Caco-2 (cell line): ENCODE measurements at places on chromosomes 12 and 14. TPM values are rescaled to one million over a fixed set of nuclear protein-coding genes. Genes with fewer than 3 reads are reported as not detected.

- no peak for DNase-seq
Observed at GRCh38 chr14:89588840-89589296, 171.8 kb upstream of the FOXN3 start.

DNA sequence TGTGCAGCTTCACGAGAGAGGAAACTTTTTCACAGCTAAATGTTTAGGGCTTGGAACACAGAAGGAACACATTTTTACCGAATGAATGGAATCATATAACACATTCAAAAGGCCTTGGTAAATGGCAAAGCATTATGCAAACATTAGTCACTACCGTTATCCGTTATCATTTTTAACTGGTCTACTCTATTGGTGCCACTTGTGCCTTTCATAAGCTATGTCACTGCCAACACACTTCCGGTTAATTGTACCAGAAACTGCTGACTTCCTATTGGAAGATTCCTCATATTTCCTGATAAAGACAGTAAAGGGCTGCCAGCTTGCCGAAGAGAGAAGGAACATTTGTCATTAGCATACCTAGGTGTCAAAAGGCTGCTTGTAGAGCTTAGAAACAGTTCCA lies 169.2 kb downstream of the APAF1 start:
- no peak for DNase-seq

GRCh38 chr14:81087230-81087629 lies 131.8 kb downstream of the TSHR start:
- no peak for DNase-seq

- DNase-seq, result no peak
Observed at GRCh38 chr12:22744197-22744596, 119.2 kb downstream of the ETNK1 start.

Gene PAPLN
- 2.7 and 3.0 TPM in 2 replicates for total RNA-seq

Gene REM2
- total RNA-seq, result 0.41 and 0.44 TPM in 2 replicates

Gene LRTM2
- total RNA-seq, result 0.51 TPM in 1 of 2 replicates, not detected in the other

- peak; percentile 60 for DNase-seq
Observed at GRCh38 chr14:105974902-105975301, 448.5 kb downstream of the TMEM121 start.

DNA sequence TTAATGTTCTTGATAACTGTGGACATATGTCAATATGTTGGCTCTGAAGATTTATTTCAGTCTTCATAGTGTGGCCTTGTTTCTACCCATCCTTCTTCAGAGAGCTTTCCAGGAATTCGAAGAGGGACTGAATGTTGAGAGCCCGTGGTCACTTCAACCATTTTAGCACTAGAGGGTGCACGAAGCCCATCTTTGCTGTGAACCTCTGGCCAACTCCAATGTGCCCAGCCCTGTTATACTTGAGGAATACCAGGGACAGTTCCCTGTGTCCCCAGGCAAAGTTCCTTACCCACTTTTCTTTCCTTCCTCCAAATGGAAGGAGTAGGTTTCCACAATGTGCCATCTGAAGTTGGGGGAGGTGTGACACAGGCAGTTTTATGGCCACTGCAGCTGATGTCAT lies 603.5 kb downstream of the RPL10L start:
- peak; percentile 49 for DNase-seq

DNA sequence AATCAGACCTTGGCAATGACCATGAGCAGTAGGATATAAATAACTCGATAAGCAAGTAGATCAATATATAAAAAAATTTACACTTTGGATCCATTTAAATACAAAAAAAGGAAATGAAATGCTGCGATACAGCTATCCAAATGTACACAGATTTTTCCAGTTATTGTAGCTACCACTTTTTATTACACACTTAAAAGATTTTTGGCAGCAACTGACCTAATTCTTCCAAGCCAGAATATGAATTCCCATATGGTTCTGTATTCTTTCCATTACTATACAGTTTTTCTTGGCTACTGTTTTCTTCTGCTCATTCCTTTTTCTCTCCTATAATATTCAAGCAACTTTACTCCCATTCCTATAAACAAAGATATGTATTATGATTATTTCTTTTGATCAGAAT lies 52.2 kb downstream of the TMTC1 start:
- DNase-seq, result no peak

DNA sequence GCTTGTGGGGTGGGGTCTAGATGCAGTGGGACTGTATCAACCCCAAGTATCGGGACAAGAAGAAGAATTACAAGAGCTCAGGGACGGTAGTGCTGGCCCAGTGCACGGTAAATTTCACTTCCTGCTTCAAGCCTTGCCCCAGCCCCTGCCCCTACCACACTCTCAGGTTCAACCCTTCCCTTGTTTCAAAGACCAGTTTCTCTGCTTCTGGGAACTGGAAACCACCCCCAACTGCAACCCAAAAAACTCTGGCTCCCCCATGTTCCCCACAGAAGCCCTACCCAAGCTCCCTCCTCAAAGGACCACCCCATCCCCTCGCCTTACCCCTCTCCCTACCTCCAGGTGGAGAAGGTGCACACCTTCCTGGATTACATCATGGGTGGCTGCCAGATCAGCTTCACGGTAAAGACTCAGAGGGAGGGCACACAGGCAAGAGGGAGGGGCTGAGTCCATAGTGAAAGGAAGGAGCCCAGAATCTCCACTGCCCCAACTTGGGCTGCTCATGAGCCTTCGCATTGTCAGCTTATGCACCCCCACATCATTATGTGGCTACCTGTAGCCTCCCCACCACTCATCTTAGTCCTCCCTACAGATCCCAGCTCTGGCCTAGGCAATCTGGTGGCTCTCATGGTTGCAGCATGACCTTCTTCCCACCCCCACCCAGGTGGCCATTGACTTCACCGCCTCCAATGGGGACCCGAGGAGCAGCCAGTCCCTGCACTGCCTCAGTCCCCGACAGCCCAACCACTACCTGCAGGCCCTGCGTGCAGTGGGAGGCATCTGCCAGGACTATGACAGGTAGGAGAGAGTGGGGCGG lies 4.3 kb downstream of the CPNE6 start:
- DNase-seq, result no peak

Gene SYNDIG1L
- total RNA-seq, result 0.29 TPM in 1 of 2 replicates, not detected in the other

DNA sequence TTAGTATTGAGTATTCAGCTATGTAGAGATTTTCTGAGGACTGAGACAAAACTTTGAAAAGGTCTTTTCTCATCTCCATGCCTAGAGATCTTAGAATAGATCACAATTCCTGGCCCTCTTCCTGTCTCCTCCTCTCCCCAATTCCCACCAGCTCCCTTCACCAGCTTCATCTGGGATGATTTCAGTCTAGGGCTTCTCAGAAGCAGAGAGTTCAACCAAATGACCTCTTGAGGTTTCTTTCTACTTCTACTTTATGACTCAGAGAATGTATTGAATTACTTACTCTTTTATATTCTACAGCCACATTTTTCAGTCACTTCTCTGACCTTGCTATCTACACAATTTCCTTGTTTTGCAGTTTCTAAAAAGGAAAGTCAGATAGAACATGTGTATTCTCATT lies 19.4 kb upstream of the SNX6 start:
- DNase-seq, result no peak

DNA sequence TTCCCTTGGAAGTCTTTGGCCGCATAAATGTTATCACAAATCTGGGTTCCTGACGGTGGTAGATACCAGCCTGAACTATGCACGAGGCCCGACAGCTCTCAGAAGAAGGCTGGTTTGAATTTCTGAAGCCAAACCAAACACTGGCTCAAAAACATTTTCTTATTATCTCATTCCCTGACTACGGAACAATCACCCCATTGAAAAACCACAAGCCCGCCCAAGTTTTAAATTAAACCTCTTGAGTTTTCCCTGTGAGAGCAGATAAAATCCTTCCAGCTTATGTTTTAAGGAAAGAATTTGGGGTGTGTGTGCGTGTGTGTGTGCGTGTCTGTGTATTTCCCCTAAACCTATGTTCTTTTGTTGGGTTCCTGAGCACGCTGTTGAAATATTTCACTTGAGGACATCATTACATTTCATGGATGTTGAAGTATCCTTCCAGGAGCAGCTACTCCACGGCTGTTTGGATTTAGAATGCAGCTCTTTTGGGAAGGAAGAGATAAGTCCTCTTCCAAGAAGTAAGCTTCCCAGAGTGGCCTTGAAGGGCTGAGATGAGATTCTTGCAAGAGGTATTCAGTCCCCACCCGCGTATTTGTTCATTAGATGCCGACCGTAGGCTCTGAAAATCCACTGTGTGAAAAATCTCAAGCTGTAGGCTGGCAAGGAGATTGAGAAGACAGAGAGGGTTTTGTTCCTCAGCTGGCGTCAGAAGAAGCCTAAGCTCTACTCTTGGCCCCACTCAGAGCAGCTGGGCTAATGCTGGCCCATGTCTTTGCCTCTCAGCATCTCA lies 131.0 kb upstream of the NCOR2 start:
- no peak for DNase-seq

DNA sequence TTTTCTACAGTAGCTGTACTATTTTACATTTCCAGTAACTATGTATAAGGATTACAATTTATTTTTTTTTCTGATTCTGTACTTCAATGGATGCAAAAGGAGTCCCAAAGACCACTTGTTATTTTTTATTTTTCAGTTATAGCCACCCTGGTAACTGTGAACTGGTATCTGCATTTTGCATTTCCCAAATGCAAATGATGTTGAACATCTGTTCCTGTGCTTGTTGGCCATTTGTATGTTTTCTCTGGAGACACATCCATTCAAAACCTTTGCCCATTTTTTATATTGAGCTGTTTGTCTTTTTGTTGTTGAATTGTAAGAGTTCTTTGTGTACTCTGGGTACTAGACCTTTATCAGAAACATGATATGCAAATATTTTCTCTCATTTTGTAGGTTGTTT lies 485.6 kb downstream of the LRIG3 start:
- no peak for DNase-seq

DNA sequence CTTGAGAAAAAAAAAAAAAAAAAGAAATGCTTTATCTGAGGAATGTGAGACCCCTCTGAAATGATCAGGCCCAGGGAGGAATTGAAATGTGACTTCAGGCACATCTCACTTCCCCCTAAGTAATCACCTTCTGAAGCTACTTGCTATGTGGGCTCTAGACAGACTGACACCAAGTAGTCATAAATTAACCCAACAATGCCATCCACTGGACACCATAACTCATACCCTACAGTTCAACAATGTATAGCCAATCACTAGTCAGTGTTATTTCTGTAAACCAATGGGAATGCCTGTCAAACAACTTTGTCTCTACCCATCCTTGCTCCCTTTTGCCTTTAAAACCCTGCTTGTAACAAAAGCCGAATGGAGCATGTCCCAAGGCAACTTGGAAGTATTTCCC lies 182.7 kb upstream of the TMPO start:
- no peak for DNase-seq

Gene MANSC1
- 27.5 and 28.9 TPM in 2 replicates for total RNA-seq

GRCh38 chr12:89756585-89757398 lies 48.2 kb upstream of the ATP2B1 start:
- peak; percentile 47 for DNase-seq

DNA sequence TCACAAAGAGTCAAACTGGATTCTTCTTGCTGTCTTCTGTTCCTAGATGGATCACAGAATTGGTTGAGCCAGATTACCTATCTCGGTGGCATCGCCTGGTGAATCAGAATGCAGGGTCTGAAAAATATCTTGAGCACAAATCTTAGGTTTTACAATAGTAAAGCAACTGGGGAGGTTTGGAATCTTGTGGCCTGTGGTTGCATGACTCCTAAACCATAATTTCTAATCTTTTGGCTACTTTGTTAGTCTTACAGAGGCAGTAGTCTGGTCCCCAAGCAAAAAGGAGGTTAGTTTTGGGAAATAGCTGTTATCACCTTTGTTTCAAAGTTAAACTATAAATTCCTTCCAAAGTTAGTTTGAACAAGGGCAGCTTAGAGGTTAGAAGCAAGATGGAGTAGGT lies 1488.5 kb upstream of the FLRT2 start:
- DNase-seq, result no peak

Gene CBLN3
- 1.1 and 1.4 TPM in 2 replicates for total RNA-seq

DNA sequence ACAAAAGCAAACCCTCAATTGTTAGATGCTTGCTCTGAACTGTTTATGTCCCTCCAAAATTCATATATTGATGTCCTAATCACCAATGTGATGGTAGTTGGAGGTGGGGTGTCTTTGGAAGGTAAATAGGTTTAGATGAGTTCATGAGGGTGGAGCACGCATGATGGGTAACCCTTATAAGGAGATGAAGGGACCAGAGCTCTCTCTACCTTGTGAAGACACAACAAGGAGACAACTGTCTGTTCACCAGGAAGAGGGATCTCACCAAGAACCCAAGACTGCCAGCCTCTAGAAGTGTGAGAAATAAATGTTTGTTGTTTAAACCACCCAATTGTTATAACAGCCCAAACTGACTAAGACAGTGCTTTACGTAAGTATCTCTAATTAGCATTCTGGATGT lies 27.0 kb downstream of the DHRS2 start:
- no peak for DNase-seq

DNA sequence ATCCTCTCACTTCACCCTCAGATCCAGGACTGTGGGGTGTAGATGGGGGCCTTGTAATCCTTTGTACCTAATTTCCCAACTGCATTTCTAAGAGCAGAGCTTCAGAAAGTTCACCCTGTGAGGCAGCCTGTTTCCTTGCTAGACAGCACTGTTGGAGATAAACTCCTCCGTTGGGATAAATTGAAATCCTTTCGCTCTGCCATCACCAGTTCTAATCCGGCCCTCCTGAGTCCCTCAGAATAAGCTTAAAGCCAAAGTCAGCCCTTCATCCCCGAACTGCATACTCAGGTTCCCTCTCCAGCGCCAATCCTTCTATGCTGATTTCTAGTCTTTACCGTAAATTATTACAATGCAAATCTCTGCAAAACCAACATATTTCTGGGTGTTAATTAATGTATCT lies 114.7 kb downstream of the PRMT8 start:
- no peak for DNase-seq

GRCh38 chr12:88299567-88300101 lies 157.5 kb downstream of the TMTC3 start:
- no peak for DNase-seq

Gene TXNRD1
- 104 and 115 TPM in 2 replicates for total RNA-seq

- DNase-seq, result no peak
Observed at GRCh38 chr14:99363616-99364290, 91.8 kb upstream of the BCL11B start.

DNA sequence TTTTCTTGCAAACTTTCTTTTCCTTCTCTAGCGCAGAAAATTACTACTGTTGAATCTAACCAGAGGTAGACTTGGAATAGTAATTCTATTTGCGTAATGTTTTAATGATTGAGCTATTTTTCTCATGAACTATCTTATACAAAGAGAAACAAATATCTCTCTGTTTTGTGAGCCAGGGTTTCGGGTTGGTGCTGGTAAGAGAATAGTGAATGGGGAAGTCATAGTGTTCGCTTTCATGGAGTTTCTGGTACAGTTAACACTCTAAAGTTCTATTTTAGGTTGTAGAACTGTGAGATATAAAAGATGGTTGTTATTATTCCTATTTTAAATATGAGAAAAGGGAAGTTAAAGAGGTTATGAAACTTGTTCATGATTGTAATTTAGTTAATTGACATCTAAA lies 6.6 kb downstream of the CLEC1B start:
- no peak for DNase-seq

Gene PDE3A
- total RNA-seq, result 0.36 and 0.44 TPM in 2 replicates

GRCh38 chr14:67641902-67642749 lies 22.4 kb downstream of the ARG2 start:
- DNase-seq, result no peak

Gene DDN
- 1.7 and 1.9 TPM in 2 replicates for total RNA-seq

- DNase-seq, result no peak
Observed at GRCh38 chr12:112932485-112933128, 5.7 kb upstream of the OAS3 start.
